Effector CD4-positive, alpha-beta T cell (primary cell): ENCODE measurements at places on chromosomes 3 and 15.

GRCh38 chr15:39438799-39439592, 141.9 kb upstream of the THBS1 start:
- no peak for DNase-seq

- DNase-seq = no peak
These were observed 90.0 kb upstream of the LRTM1 start for GRCh38 chr3:55017876-55018275.

DNA sequence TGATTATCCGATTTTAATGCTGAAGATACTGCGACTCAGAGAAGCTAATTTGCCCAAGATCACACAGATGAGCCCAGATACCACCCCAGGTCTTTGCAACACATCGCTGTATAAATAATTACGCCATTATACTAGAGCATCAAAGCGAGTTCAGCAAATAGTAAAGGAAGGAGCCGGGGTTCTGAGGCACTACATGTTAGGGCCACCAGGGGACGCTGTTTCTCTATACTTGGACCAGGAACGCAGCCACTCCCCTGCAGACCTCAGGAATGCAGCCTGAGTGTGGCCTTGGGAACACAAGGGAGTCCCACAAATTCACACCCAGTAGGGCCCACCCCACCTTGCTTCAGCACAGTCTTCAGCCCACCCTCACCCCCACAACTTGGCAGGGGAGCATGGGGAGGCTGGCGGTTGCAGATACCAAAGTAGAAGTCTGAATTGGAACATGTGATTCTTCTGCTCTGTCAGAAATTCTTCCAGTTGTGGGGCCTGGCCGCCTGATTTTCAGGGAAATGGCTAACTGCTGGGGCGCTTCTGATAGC, 57.8 kb upstream of the RYK start:
- peak; percentile 58 for DNase-seq

DNA sequence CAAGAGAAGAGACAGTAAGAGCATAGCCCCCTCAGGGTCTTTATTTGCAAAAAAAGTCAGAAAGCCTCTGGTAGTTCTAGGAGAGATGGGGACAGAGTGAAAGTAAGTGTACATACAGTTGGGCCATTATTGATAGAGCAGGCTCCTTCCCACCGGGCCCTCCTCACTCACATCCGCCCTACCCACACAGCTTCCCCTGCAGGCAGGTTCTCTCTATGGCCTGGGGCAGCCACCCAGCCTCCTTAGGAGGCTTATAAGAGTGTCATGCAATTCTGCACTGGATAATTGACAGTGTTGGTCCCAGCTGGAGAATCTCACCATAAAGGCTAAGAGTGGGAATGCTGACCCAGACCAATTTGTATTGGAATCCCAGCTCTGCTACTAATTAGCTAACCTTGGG, 49.5 kb downstream of the SLC30A4 start:
- DNase-seq = no peak

GRCh38 chr3:154227531-154227930, 96.8 kb downstream of the DHX36 start:
- no peak for DNase-seq

DNA sequence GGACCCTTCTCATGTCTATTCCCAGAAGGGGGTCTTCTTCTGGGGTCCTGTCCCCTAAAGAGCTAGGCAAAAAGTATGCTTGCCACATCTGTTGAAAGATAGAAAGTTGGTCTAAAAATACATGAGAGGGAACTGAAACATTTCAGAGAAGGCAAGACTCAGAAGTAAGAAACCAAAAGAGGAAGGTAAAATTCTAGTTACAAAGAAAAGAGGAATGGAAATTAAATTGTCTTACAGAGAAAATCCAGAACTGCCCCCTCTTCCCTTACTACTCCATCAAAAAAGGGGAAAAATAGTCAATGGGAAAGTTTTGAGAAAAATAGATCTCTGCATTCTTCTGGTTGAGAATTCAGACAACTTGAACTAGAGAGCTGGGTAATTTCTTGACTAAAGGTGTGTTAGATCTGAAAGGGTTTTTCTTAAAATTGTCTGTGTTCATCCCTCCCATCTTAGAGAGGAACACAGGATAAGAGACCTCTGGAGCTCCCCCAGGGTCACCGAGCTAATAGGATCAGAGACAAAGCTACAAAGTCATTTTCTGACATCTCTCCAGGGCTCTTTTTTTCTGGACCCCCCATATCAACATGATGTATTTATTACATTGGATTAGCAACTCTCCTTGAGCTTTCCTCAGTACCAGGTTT, 32.3 kb upstream of the CCR2 start:
- DNase-seq = no peak

GRCh38 chr3:66403323-66403990, 97.4 kb downstream of the LRIG1 start:
- DNase-seq = no peak

GRCh38 chr3:67123914-67124313, 125.8 kb downstream of the KBTBD8 start:
- DNase-seq = no peak

DNA sequence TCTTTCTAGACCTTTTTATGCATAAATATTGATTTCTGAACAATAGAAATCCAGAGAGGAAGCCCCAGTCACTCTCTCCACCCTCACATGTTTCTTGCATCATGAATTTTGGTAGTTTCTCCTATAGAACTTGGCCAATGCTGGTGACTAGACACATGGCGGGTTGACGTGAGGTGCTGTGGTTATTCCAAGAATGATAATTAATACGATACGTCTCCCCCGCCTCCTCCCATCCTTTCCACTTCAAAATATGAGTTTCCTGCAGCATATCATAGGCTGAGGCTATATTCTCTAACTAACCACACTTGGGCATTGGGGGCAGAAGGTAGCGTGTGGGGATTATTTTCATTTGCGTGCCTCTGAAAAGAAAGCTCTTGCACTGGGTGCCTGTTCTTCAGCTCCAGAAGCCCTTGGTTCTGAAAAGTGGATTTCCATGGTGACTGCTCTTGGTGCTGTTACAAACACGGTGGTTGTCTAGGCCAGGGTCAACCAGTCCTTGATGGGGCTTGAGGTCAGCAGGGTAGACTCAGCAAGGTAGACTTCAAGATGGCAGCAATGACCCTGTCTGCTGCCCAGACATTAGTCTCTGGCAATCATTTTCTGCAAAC, 5.3 kb downstream of the TNFSF10 start:
- peak; percentile 22 for DNase-seq

- no peak for DNase-seq
These were observed 307.3 kb upstream of the SATB1 start for GRCh38 chr3:18732474-18732873.

GRCh38 chr3:47000922-47001730, 21.7 kb downstream of the NBEAL2 start:
- no peak for DNase-seq

DNA sequence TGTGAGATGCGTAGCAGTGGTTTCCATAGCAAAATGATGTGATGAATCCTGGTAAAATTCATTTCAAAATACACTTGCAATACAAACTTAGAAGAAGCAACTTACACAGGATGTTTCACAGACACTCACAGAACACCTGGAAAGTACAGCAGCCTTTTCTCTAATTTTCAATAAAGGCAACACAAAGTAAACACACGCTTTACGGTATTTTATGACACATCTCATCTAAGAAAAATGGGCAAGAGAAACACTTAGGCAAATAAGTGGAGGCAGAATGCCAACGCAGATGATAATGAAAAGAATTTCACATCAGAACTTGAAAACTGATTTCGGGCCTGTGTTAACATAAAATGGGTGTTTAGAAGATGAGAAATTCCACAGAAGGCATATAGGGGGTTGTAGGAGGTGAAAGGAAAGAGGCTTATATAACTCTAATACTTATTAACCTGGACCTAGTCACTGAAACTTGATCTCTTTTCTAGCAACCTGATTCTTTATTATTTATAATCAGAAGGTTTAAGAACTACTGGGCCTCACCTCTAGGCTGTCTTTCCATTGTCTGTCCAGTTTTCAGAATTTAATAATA, 25.6 kb upstream of the MAP3K13 start:
- DNase-seq = no peak

DNA sequence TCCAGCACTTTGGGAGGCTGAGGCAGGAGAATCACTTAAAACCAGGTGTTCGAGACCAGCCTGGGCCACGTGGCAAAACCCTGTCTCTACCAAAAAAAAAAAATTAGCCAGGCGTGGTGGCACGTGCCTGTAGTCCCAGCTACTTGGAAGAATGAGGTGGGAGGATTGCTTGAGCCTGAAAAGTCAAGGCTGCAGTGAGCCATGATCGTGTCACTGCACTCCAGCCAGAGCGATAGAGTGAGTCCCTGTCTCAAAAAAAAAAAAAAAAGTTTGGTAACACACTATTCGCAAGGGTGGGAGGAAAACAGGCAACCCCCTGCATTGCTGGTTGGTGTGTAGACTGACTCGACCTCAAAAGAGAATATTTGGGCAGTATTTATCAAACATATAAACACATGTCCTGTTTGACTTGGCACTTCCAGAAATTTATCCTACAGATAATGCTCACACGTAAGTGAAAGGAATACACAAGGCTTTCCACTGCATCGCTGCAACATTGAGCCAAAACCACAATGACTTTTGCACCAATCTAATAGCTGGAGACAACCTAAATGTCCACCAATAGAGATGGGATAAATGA, 3.1 kb upstream of the ANPEP start:
- no peak for DNase-seq

DNA sequence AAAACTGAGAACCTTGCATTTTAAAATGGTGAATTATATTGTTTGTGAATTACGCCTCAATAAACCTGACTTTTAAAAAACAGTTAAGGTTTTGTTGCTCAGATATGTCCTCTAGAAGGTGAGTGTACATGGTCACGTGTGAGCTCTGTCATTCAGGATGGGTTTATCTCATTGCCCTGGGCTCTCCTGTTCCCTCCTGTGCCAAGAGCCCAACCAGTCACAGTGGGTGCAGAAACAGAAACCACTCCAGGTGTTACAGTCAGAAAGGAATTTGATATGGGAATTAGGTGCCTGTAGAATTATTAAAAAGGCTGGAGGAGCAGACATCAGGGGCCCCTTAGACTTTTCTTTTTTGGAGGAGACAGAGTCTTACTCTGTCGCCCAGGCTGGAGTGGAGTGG, 196.4 kb downstream of the STT3B start:
- DNase-seq = no peak

GRCh38 chr3:54206874-54207273, 84.5 kb downstream of the CACNA2D3 start:
- DNase-seq = no peak

DNA sequence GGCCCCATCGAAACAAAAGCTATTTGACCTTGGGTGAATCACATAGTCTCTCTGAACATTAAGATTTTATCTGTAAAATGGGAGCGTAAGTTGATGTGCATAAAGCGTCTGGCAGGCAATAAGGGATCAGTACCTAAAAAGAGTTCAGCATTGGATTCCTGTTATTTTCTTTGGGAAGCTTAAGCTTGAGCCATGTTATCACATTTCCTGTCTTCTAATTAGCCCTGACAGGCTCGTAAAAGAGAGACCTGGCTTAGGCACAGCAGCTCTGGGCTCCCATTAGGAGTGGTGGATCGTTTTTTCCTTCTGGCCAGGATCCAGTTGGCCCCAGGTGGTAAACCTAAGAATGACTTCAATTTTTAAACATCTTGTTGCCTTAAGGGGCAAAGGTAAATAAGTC, 26.0 kb upstream of the CA12 start:
- DNase-seq = no peak

GRCh38 chr3:123719862-123720453, 135.1 kb upstream of the HACD2 start:
- no peak for DNase-seq

DNA sequence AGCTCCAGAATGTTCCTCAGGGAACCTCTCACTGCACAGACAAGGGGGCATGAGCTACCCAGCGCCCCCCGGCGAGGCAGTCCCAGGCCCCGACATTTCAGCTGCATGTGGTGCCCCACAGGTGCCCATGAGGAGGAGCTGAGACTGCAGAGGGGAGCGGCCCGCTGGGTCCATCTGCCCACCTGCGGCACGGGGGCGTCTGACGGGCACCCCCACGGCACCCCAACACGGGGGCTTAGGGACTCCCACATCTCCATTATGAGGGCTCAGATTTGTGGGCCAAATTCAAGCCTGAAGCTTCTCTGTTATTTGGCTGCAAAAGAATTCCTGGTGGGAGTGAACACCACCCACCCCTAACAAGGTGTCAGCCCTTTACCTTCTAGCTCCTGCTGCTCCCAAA, 258.4 kb downstream of the UACA start:
- DNase-seq = no peak

DNA sequence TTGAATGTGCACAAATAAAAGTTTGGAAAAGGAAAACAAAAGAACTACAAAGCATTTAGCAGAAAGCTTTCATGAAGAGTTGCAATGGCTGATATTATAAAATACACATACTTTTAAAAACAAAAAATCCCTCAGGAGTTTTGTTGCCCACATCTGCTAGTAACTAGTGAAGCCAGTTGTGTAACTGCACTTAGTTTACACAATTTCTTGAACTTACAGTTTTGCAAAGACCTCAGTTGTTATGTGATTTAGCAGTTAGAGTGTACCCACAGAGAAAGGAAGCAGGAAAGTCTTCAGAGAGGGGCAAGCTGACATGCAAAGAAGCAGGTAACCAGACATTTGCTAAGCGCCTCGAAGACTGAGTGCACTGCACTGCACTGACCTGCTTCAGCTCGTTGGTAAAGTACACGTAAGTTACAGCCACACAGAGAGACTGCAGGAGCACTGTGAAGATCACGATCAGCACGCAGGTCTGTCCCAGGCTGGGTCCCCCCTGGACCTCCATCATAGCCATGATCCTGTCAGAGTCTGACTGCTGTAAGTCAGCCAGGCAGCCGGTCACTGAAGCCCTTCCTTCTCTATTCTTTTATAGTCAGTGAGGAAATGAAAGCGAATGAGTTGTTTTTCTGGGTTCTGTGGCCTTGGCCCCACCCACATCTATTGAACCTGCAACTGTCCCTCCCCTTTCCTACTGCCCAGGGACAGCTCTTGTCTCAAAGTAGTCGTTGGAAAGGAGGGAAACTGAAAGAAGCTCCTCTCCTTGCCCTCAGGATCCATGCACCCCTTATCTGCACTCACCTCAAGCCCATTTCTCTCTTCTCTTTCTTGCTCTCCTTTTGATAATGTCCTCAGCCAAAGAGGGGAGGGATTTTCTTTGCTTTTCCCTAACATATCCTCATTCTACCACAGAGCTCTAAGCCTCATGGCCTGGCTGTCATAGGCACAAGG, at the start of gene TNFSF10:
TSS of gene TNFSF10 (minus strand) at position 560 of the 948 bp plus-strand sequence. CDS start at position 514, 46 bp downstream.
- DNase-seq = peak; percentile 37

GRCh38 chr3:177336873-177337450, 139.7 kb upstream of the TBL1XR1 start:
- no peak for DNase-seq

- no peak for DNase-seq
These were observed 160.4 kb upstream of the KCNH8 start for GRCh38 chr3:18987862-18988447.

DNA sequence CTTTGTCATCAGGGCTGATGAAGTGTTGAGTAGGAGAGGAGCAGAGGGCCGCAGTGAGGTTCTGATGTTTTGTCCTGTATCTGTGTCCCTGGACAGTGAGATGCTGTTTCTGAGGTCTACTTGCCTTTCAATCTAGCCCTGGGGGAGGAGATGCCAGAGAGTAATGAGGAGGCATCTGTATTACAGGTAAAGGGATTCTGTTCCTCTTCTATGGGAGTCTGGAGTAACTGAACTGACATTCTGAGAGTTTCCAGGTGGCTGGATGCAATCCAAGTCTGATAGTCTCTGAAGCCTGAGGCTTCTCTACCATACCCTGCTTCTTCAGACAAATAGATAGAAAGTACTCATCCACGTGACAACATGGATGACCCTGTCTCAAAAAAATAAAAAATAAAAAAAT, 60.9 kb downstream of the IL12A start:
- no peak for DNase-seq

GRCh38 chr15:62138124-62138523, 27.0 kb downstream of the C2CD4B start:
- no peak for DNase-seq
